Epithelial cell of proximal tubule (primary cell): ENCODE measurements at places on chromosomes 6 and 20. TPM values are rescaled to one million over a fixed set of nuclear protein-coding genes. Genes with fewer than 3 reads are reported as not detected.

Gene PSORS1C2
- not detected in 2 replicates for total RNA-seq

Gene DDRGK1
- 63.5 and 80.7 TPM in 2 replicates for total RNA-seq

Gene ADRM1
- 227 and 261 TPM in 2 replicates for total RNA-seq

- DNase-seq: no peak
Measured at GRCh38 chr6:139311831-139312230, 20.0 kb upstream of the TXLNB start.

DNA sequence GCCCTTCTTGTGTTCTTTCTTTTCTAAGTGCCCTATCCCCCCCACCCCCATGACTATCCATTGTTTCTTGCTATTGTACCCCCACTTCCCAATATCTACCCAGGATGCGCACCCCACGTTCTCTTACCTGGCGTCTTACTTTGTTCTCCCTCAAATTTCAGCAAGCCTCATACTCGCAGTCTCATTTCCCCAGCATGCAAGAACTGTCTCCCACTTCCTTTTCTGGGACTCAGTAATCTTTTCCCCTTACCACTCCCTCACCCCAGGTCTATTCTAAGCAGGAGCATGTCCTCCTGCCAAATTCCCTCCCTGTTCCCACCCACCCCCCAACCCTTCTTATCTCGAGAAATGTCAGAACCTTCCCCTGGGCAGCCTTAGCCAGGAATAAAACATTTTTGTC, 1.7 kb upstream of the EHMT2 start:
- no peak for DNase-seq

DNA sequence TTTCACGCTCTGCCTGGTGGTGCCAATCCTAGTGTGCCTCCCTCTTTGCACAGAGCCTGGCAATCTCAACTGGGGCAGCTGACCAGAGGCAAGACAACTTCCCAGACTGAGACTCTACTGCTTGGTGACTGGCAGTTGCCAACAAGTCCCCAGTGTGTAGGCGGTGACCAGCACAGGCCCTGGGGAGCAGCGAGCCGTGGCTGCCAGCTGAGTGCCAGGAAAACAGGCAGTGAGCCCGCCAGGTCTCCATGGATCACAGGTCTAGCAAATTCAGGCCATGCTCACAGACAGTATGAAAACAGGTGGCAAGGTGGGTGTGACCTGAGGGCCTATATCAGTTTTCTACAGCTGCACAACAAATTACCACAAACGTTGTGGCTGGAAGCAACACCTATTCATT, 289.9 kb downstream of the KIF16B start:
- DNase-seq: no peak

- no peak for DNase-seq
Measured at GRCh38 chr6:108588586-108588985, 27.9 kb downstream of the FOXO3 start.
